ENCODE measurements at places on chromosomes 2 and 18.
A peak's percentile ranks its signal among the peaks of the same experiment; 100 is the strongest.

DNA sequence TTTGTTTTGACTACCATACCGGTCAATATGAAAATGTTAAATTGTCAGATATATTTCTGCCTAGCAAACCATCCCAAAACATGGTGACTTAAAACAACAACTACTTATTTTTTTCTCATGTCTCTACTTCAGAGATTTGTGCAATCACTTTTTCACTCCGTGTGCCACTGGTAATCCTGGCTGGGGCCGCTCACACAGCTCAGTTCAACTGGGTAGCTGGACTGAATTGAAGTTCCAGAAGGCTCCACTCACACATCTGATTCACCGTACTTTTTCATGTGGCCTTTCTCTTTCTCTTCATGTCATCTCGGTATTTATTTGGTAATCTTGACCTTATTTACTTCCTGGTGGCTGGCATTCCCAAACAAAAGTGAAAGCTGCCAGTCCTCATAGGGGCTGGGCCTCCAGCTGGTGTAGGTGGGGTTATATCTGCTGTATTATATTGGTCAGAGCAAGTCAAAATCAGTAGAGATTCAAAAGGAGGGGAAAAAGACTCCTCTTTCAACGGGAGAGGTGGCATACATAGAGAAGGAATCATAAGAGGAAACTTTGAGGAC lies 513.9 kb upstream of the NXPH2 start:
- DNase-seq: no peak
- H3K27ac ChIP-seq: no peak overlapping the region
- no peaks in the 10 kb centered on the region for H3K27me3 ChIP-seq
- H3K4me1 ChIP-seq: no peaks in the 10 kb centered on the region

- H3K27ac ChIP-seq: no peak overlapping the region
- DNase-seq: peak; percentile 54
- H3K27me3 ChIP-seq: peaks cover 3% of the 10 kb centered on the region
- H3K36me3 ChIP-seq: no peaks in the 10 kb centered on the region
- H3K4me1 ChIP-seq: peaks cover 3% of the 10 kb centered on the region
These were observed 70.8 kb downstream of the RAPGEF4 start for GRCh38 chr2:172806493-172806892.

GRCh38 chr2:101146535-101146934 lies 4.6 kb downstream of the TBC1D8 start:
- H3K36me3 ChIP-seq: no peaks in the 10 kb centered on the region
- no peaks in the 10 kb centered on the region for H3K4me1 ChIP-seq
- H3K4me3 ChIP-seq: no peak overlapping the region
- no peaks in the 10 kb centered on the region for H3K27me3 ChIP-seq
- no peak for DNase-seq

DNA sequence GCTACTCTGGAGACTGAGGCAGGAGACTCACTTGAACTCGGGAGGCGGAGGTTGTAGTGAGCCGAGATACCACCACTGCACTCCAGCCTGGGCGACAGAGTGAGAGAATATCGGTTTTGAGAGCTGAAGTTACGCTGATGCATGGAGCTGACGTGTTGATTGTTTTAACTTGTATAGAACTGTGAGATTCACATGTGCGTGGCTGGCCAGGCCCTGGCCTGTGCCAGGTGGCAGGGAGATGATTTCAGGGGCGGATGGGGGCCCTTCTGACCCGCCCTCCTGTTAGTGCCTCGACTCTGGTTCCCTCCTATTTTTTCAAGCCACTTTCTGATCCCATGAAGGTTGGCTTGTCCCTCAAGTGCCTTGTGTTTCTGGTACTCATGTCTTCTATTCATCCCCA lies 25.7 kb downstream of the GATA6 start:
- no peak overlapping the region for H3K4me3 ChIP-seq
- H3K4me1 ChIP-seq: no peaks in the 10 kb centered on the region

DNA sequence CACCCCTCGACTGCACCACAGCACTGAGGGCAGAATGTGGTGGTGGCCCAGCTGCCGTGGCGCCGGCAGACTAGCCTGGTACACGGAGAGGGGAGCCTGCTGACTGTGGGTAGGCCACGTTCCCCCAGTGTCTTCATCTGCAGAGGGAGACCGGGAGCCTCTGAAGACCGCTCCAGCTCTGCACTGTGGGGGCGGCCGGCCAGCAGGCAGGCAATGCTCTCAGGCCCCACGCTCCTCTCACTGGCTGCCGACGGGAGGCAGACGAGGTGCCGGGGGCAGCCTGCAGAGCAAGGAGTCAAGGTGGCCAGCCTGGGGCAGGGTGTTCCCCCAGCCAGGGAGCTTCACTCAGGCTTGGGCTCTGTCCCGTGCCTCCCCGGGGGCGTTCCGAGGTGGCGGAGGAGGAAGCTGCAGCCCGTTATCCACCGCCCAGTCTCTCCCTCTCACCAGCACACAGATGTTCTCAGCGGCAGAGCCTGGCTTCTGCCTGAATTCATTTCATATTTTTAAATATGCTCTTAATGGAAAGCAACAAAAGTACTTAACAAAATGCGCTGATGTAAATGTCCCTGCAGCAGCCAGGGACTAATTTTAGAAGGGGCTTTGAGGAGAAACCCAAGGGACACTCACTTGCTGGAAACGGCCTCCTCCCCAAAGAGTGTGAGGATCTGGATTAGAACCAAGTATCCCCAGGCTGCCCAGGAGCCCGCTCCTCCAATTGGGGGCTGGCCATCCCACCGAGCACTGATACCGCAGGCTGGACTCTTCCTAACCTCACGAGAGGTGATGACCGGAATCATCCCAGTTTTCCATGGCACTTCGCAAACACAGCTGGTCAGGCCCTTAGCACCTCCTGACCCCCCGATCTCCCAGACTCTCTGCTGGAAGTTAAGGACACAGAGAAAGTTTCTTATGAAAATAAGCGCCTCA lies 87.8 kb downstream of the HDAC4 start:
- peaks cover 10% of the 10 kb centered on the region for H3K36me3 ChIP-seq
- H3K27ac ChIP-seq: no peak overlapping the region
- H3K4me3 ChIP-seq: no peak overlapping the region
- H3K4me1 ChIP-seq: no peaks in the 10 kb centered on the region

DNA sequence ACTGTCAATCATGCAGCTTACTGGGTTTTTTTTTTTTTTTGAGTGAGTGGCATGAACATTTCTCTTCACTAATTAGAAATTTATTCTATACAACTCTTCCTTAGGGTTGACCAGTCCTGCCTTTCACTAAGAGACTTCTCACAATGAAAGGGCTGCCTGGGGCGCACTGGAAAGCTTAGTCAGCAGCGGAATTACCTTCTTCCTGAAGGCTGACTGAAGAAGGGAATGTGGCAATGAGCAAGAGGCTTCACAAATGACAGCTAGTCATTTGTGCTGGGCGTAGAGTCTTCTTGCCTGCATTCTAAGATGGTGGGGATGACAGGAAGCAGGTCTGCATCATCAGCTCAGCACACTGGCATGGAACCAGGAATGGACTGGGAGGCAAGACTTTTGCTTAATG lies 15.6 kb upstream of the SCN3A start:
- no peaks in the 10 kb centered on the region for H3K36me3 ChIP-seq
- DNase-seq: no peak
- no peak overlapping the region for H3K4me3 ChIP-seq
- no peaks in the 10 kb centered on the region for H3K4me1 ChIP-seq
- no peak overlapping the region for H3K27ac ChIP-seq

- H3K4me1 ChIP-seq: no peaks in the 10 kb centered on the region
- no peak overlapping the region for H3K4me3 ChIP-seq
- no peaks in the 10 kb centered on the region for H3K27me3 ChIP-seq
- DNase-seq: no peak
- no peaks in the 10 kb centered on the region for H3K36me3 ChIP-seq
These were observed 32.8 kb downstream of the TMEM163 start for GRCh38 chr2:134685967-134686366.

GRCh38 chr18:75066021-75066880 lies 142.7 kb downstream of the PTGR3 start:
- H3K27ac ChIP-seq: no peak overlapping the region
- no peaks in the 10 kb centered on the region for H3K27me3 ChIP-seq
- H3K4me3 ChIP-seq: no peak overlapping the region
- H3K4me1 ChIP-seq: peaks cover 17% of the 10 kb centered on the region
- H3K36me3 ChIP-seq: peaks cover 14% of the 10 kb centered on the region
- no peak for DNase-seq

DNA sequence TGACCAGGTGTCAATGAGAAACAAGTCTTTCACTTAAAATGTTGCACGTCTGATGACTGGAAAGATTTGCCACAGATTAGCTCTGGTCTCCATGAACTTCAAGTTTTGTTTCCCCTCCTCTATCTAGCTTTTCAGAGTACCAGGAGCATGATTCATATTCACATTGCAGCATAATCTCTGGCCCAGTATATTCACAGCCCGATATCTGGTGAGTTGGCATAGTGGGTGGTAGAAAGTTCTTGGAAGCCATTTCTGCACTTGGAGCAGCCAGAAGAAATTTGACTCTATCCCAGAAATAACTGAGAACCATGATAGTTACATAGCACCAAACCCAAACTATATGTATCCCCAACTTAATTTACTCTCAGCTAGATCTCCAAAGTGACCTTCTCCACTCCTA lies 503.9 kb downstream of the PID1 start:
- DNase-seq: no peak
- no peaks in the 10 kb centered on the region for H3K36me3 ChIP-seq
- H3K27me3 ChIP-seq: no peaks in the 10 kb centered on the region

DNA sequence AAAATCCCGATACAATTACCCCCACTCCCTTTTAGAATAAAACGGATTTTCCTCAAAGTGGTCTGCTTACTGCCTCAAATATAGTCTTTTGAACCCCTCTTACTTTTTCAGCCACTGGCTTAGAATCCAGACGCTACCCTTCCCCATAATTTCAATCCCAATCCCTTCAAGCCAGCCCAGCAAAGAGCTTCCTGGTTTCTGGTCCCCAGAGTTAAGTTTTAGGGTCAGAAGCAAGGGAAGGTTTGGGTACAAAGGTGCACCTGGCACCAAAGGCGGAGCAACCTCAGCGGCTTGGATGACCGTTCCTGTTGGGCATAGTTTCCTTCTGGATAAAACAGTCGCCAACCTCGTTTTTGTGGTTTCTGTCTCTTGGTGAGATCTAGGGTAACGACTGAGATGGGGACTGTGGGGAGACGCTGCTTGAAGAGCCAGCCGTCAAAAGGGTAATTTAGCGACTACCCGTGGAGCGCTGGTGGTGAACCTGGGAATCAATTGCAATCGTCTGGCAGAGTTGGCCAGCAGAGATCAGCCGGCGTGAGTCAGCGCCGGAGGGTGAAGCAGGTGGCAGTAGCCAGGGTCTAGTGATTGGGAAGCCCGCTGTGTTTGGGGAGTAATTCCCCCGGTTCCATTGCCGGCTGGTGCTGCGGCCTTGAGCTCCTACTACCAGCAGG lies 1.6 kb downstream of the FEV start:
- H3K27me3 ChIP-seq: peaks cover 44% of the 10 kb centered on the region
- no peaks in the 10 kb centered on the region for H3K36me3 ChIP-seq
- peak; percentile 60 for DNase-seq
- H3K27ac ChIP-seq: no peak overlapping the region

DNA sequence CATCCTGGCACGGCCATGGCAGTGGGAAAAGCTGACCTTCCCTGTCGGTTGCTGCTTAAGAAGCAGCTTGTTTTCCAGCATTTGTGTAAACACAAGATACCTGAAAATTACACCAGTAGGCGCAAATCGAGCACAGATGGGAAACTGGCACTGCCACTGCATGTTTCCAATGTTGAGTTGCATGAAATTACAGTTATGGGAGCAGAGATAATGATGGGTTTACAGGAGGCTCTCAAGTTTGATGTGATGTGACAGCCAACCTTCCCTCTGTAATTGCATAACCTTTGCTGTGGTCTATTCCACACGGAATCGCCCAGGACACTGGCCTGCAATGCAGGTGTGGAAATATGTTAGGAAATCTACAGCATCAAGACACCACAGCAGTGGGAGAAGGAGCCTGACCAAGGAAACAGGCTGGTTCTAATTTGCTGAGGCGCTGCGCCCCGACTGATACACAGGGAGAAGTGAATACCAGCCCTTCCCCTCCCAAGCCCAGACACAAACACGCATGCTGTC lies 17.4 kb downstream of the GPR45 start:
- no peak for DNase-seq
- no peak overlapping the region for H3K27ac ChIP-seq
- H3K4me1 ChIP-seq: no peaks in the 10 kb centered on the region
- no peaks in the 10 kb centered on the region for H3K27me3 ChIP-seq
- H3K36me3 ChIP-seq: peaks cover 23% of the 10 kb centered on the region
- no peak overlapping the region for H3K4me3 ChIP-seq

- peaks cover 6% of the 10 kb centered on the region for H3K27me3 ChIP-seq
- no peak for DNase-seq
- no peak overlapping the region for H3K4me3 ChIP-seq
- no peak overlapping the region for H3K27ac ChIP-seq
- no peaks in the 10 kb centered on the region for H3K4me1 ChIP-seq
These were observed 22.4 kb downstream of the MAL start for GRCh38 chr2:95047629-95048510.

DNA sequence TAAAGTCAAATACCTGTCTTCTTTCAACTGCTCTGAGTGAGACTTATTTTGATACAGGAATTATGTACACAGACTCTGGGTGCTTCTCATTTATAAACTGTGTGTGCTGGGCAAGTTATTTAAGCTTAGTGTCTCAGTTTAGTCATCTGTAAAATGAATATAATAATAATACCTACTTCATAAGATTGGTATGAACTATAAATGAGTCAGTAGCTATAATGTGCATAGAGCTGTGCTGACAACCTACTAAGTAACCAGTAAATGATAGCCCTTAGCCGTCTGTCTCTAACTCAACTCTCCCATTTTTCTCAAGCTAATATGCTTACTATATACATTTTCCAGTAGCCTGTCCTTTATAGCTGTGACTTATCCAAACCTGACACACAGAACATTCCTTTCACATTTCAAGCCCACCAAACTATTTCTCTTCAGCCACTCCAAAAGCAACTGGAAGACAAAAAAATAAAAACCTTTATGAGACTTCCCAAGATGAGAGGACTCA lies 319.8 kb downstream of the ETAA1 start:
- H3K36me3 ChIP-seq: no peaks in the 10 kb centered on the region
- DNase-seq: no peak
- H3K27me3 ChIP-seq: no peaks in the 10 kb centered on the region
- H3K4me1 ChIP-seq: no peaks in the 10 kb centered on the region
- H3K4me3 ChIP-seq: no peak overlapping the region
- no peak overlapping the region for H3K27ac ChIP-seq

GRCh38 chr2:98503481-98504105 lies 58.9 kb downstream of the INPP4A start:
- DNase-seq: no peak
- H3K4me3 ChIP-seq: no peak overlapping the region
- H3K4me1 ChIP-seq: peaks cover 49% of the 10 kb centered on the region
- H3K36me3 ChIP-seq: peaks cover 19% of the 10 kb centered on the region
- no peaks in the 10 kb centered on the region for H3K27me3 ChIP-seq
- H3K27ac ChIP-seq: no peak overlapping the region

GRCh38 chr2:38432820-38433606 lies 55.9 kb upstream of the ATL2 start:
- no peak overlapping the region for H3K4me3 ChIP-seq
- DNase-seq: no peak
- no peak overlapping the region for H3K27ac ChIP-seq
- H3K36me3 ChIP-seq: no peaks in the 10 kb centered on the region
- no peaks in the 10 kb centered on the region for H3K27me3 ChIP-seq
- no peaks in the 10 kb centered on the region for H3K4me1 ChIP-seq
